ENCODE measurements at places on chromosomes 2 and 18.

DNA sequence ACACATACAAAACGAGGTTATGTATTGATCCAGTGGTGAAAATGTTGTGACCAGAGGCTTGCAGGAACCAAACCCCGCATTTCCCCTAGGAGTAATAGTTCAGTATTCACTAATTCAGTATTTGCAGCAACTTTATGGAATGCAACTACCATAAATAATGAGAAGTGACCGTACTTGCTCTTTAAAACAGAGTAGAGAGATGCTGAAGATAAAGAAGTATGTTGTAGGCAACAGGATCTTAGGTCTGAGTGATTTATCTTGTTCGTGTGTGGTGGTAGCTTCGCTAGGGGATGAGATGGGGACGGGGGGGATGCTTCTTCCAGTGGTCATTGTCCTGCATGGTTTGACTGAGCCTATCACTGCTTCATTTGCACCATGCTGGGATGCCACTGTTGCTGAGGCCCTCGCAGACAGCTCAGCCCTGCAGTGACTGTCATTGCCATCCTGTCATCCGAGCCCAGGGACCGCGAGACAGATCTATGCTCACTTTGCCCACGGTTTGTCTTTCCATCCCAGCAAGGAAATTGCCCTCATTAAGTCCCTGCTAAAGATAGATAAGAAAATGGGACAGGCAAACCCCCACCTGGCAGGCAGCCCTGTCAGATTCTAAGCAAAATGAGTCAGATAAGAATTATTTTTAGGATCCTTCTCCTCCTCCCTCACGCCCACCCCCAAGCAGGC lies 181.3 kb downstream of the CTIF start:
- no peak for DNase-seq

DNA sequence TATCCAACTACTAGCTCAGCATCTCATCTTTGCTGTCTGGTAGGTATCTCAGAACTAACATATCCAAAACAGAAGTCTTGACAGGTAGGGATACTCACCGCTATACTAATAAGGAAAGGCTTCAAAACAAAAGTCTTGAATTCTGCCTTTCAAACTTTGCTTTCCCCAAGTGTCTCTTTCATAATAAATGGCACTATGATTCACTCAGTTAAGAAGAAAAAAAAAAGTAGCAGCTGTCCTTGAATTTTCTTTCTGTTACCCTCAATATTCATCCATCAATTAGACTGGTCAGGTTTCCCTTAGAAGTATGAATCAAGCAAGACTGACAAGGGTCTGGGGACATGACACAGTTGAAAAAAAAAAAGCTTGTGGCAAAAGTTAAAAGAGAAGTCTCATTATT lies 175.1 kb downstream of the GULP1 start:
- no peak for DNase-seq

DNA sequence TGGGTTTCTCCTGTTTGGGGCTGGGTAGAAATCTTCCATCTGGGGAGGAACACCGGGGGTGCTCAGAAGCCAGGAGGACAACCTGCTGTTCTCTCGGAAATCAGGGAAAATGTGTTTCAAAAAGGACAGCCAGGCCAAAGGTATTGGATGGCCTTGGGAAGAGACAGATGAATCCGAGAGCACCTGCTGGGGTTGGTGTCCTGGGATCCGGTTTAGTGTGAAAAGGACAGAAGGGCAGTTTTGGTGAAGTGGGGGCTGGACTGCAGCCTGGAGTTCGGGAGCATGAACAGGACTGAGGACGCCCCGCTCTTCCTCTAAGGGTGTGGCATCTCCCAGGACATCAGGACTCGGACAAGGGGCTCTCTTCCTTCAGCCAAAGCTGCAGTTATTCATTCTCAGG lies 24.9 kb upstream of the SNTG2 start:
- no peak for DNase-seq

GRCh38 chr18:46711444-46711863 lies 45.4 kb downstream of the ST8SIA5 start:
- DNase-seq: no peak

DNA sequence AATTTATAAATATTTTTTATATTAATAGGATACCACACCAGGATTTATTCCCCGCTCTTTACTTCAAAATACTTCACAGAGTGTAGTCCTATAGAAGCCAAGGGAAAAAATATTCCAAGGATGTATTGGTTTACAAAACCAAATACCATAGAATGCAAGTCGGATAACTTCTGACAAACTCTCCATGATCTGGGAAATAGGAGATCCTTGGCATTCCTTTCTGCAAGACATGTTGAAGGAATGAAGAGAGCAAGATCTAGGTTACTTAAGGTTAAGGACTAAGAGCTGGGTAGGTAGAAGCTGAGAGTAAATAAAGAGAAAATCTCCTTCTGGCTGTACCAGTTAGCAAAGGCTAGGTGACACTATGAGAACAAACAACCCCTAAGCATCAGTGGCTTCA lies 141.2 kb downstream of the LRATD1 start:
- DNase-seq: no peak

- no peak for DNase-seq
Measured at GRCh38 chr2:227613272-227613660, 1.4 kb downstream of the SCYGR3 start.

- DNase-seq: no peak
Measured at GRCh38 chr2:190497428-190497827, 37.1 kb downstream of the NEMP2 start.

DNA sequence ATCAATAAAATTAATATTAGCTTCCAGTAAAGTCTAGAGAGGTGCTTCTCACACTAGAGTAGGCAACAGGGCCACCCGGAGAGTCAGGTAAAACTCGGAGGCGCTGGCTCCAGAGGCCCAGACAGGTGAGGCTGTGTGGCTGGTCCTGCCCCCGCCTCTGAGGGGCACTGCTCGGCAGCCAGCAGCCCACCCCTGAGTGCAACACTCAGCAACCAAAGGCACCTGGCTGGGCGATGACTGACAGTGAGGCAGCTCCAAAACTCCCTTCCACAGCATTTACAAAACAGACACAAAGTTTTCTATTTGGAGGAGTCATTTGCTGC lies 138.8 kb upstream of the ID2 start:
- peak; percentile 61 for DNase-seq

GRCh38 chr2:47077442-47078117 lies 77.5 kb downstream of the STPG4 start:
- DNase-seq: no peak

DNA sequence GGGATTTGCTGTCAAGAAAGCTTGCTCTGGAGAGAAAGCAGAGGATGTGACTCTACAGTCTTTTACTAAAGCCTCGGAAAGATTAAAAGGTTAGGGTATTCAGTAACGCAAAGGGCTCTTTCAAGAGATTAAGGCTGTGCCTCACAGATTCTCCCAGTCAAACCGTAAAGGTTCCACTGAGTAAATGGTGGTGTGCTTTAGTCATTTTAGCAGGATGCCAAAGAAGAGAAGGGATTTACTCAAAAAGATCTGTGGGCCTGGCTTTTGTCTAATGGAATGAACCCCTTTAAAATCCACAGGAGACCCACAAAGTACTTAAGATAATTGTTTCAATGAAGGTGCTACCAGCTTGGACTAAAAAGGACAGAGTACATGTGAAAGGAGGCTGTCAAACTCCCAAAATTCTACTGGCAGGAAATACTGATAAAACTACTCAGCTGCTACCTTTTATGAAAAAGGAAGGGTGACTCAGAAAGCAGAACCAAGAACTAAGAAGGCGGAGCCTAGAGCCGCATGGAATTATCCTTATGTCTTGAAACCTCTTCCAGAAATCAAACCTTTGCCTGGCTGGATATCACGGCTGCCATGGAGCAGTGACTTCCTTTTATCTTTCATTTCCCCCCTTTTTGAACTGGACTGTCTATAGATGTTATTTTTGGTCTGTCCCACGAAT lies 670.2 kb upstream of the ZEB2 start:
- DNase-seq: no peak

GRCh38 chr2:144479659-144480058 lies 40.3 kb downstream of the ZEB2 start:
- no peak for DNase-seq

DNA sequence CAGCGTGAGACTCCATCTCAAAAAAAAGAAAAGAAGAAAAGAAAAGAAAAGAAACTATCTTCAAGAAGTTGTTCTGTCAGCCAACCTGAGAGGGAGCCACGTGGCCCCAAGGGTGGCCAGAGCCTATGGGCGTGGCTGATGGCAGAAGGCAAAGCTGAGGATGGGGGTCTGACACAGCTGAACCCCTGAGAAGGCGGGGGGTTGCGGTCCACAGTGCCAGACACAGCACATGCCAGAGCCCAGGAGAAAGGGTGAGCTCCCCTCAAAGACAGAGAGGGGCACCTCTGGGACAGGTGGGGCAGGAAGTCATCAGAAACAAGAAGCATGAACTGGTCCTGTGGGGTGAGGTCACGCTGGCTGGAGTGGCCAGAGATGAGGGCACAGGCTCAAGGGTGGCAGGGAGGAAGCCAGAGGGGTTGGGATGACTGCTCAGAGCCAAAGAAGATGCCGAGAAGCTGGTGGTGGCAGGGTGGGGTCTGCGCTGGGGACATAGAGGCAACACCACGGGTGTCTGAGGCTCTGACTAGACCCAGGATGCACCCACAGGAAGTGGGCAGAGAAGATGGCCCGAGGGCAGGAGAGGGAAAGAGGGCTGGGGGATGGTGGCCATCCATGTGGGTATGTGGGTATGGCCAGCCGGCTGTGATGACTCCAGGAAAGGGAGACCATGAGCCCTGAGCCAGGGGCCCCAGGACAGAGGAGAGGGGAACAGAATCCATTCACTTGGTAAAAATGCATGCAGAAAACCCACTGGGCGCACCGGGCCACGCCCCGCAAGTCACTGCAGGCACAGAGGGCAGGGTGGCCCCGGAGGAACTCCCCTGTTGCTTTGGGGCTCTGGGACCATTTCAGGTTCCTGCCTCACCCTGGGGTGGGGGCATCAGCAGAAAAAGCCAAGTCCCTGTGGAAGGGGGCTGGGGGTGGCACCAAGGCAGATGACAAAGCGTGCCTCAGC lies 8.4 kb downstream of the KIF1A start:
- DNase-seq: peak; percentile 39

GRCh38 chr18:39167990-39168389 lies 1602.4 kb upstream of the CELF4 start:
- DNase-seq: no peak

DNA sequence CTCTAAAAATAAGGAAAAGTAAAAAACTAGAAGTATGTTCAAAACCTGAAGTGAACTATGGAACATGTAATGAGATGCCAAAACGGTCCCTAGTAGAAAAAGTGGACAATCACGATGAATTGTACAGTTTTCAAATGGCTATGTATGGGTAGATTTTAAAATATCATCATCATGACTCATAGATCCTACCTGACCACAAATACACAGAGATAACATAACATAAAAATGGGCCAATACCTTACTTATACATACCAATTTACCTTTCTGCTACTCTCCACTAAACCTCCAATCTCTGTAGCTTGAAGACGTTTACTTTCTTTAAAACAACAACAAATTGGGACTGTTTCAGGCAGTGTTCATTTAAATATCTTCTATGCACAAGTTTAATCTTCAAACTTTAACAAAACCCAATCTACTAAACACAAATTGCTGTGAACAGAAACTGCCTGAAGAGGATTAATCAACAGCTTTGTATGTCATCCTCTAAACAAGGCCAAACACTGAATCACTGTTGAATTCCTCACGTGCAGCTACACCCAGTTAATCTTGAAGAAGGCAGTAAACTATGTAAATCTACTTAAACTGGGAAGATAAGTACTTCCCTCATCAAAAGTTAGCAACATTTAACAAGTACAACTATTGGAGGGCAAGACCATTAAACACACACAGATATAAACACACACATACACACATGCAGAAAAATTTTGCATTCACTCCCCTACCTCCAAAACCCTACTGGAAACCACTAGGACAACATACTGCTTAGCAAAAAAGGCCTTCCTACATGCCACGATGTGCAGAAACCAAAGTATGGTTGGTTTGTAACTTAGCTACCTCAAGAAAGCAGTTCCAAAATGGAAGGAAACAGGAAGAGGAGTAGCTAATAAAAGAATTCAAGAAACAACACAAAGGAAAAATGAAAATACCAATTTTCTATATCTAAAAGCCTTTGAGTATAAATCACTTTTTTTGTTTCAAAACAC lies 90.3 kb downstream of the RBMS1 start:
- DNase-seq: no peak

DNA sequence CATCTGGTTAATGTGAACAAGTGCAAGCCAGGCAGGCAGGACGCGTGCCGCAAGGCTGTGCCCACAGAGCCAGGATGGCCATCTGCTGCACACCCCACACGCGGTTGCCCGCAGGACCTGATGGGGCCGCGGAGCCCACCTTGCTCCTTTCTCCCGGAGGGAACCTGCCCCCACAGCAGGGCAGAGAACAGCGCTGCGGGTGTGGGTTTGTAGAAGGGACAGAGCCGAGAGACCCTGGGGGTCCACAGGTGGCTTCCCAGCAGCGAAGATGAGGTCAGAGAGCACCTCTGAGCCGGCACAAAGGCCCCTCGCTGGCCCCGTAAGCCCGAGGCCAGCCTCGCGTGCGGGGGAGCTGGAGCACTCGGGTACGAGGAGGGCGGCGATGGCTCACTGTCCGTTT lies 460.8 kb upstream of the SALL3 start:
- no peak for DNase-seq

DNA sequence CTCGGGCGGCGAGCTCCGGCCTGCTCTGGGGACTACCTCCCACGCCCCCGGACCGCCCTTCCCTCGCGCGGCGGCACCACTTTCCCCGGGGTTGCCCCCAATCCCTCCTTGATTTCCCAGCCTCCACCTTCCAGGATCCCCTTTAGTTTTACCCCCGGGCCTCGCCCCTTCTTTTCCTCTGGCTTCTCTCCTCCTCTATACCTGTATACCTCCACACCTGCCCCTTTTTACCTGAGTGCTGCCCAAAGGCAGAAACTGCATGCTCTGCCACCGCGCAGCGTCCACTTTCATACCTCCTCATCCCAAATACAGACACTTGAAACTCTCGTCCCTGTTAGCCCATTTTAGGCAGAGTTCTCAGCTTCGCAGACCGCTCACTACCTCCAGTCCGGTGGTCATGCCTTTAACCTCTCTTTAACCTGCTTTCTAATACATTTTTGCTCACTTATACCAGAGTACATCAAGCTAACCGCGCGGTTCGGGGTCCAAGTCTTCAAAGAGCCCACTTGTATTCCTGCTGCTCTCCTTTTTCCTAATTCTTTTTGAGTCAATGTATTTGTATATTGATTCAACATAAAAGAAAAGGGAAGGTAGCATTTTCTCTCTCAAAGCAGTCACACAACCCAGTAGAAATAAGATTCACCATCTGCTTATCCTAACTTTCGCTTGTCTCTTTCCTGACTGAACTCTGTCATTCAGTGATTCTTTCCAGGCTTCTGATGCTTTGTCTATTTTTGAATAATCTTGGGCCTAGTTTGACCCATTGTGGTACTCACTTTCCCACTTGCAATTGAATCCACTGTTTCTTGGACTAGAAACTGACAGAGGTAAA lies 901 bp downstream of the SPOPL start:
- no peak for DNase-seq
